Ascending aorta (tissue), 2 donors: ENCODE measurements at places on chromosomes 3 and 15.
A peak's percentile ranks its signal among the peaks of the same experiment; 100 is the strongest.

- no peak overlapping the region for H3K4me3 ChIP-seq
- H3K4me1 ChIP-seq: no peaks in the 10 kb centered on the region
- no peaks in the 10 kb centered on the region for H3K36me3 ChIP-seq
- no peak overlapping the region for H3K27ac ChIP-seq
Observed at GRCh38 chr15:92503889-92504288, 110.2 kb downstream of the ST8SIA2 start.

DNA sequence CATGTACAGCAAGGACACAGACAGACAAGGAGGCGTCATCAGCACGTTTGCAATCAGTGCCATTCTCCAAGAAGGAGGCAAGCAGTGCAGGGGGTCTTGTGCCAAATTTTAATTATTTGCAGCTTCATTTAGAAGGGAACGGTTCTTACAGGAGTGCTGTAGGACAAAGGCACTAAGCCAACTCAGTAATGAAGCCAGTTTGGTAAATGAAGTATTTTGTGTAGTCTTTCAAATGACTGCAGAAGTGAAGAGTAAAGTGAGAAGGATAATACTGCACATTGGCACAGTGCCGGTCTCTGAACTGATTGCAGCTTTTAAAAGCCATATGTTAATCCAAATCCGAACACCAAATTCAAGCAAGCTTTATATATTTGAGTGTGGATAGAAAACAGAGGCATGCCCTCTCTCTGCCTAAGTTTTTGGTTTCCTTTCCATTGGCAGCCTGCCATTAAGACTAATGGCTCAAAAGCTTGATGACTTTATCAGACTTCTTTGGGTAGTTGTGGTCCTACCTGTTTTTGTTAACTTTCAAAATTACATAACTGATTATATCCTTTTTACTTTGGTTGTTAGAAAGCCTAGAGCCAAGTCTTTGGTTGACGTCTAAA is 101.3 kb downstream of the SENP2 start:
- no peak overlapping the region for H3K4me3 ChIP-seq
- no peak for DNase-seq
- no peaks in the 10 kb centered on the region for H3K36me3 ChIP-seq
- H3K4me1 ChIP-seq: no peaks in the 10 kb centered on the region

DNA sequence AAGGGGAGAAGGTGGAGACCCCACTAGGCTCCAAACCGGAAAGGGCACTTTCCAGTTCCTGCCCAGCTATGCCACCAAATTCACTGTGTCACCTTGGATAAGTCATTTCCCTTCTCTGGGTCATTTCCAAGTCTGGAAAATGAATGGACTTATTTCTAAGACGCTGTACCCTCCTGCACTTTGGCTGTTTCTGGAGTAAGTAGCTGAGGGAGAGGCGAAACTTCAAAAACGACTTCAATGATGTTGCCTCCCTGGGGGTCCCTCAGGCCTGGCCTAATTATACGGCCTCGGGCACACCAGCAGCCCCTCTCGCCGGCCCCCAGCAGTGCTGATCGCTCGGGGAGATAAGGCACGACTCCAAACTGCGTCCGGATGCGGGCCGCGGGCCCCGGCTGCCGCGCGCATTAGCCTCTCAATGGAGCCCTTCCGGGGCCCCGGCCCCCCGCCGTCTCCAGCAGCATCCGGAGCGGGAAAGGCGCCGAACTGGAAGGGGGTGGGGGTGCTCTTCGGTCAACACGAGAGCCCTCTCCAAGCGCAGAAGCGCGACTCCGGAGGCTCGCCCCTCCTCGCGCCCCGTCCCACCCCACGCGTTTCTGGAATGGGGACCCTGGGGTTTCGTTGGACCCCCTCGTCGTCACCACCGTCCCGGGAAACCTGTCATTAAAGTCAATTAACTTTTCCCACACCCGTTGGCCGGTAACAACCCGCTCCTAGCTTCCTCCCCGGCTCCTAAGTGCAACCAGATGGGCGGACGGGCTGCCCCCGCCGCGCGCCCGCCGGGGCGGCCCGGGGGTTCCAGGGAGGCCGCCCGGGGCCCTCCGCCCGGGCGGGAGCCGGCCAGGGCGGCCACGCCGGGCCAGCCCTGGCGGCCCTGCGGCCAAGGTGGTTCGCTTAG is 4.8 kb downstream of the HES1 start:
- DNase-seq: no peak
- no peaks in the 10 kb centered on the region for H3K36me3 ChIP-seq
- H3K27me3 ChIP-seq: no peaks in the 10 kb centered on the region
- H3K4me1 ChIP-seq: peaks cover 9% of the 10 kb centered on the region
- H3K4me3 ChIP-seq: peak overlapping the region; percentile 68
- H3K27ac ChIP-seq: peak overlapping the region; percentile 92

DNA sequence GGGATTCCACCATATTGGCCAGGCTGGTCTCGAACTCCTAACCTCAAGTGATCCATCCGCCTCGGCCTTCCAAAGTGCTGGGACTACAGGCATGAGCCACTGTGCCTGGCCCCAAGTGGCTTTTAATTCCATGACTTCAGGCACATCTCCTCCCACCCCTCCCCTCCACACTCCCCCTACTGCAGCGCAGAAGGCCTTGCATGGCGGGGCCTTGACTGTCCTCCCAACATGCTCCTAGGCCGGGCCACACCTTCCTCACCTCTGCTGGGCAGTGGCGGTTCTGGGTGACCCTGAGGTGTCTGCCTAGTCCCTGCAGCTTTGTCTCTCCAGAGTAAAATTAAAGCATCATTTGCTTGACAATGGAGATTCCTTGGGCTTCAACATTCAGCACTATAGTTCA is 6.9 kb downstream of the LYSMD4 start:
- no peak for DNase-seq
- no peak overlapping the region for H3K4me3 ChIP-seq
- H3K36me3 ChIP-seq: peaks cover 17% of the 10 kb centered on the region
- no peaks in the 10 kb centered on the region for H3K27me3 ChIP-seq

- H3K36me3 ChIP-seq: no peaks in the 10 kb centered on the region
- H3K27ac ChIP-seq: no peak overlapping the region
- H3K4me3 ChIP-seq: no peak overlapping the region
- DNase-seq: no peak
- H3K4me1 ChIP-seq: peaks cover 4% of the 10 kb centered on the region
- H3K27me3 ChIP-seq: no peaks in the 10 kb centered on the region
Observed at GRCh38 chr15:72511536-72511935, 37.4 kb downstream of the ARIH1 start.

DNA sequence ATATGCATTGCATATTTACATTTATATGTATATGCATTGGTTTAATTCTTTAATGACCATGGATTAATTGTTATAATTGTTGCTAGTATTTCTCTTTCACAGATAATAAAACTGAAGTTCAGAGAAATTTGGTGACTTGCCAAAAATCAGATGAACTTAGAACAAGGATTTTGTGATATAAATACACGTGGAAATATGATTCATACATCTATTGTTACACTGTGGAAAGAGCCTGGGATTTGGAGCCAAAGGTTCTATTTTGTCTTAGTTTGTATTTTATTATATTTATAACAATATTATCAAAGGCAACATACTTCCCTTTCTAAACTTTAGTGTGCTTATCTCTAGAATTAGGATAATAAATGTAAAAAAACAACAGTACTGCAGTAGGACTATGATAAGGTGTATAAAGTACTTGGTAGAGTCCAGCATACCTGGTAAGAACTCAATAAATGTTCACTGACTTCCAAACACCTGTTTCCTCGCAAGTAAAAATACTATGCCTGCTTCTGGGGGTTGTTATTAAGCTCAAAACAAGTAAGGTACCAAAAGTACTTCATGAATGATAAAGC is 342.9 kb downstream of the THSD4 start:
- H3K36me3 ChIP-seq: no peaks in the 10 kb centered on the region
- no peak overlapping the region for H3K4me3 ChIP-seq
- H3K4me1 ChIP-seq: no peaks in the 10 kb centered on the region
- H3K27me3 ChIP-seq: no peaks in the 10 kb centered on the region
- no peak overlapping the region for H3K27ac ChIP-seq
- DNase-seq: no peak
